ENCODE measurements at places on chromosomes 16 and 17.

GRCh38 chr17:18363101-18364049 lies at the start of gene SHMT1:
Gene SHMT1, minus strand, starts transcription at chr17:18363550. Its CDS starts 7,569 bp downstream, at chr17:18355981.
- peak; percentile 84 for DNase-seq

- DNase-seq: no peak
Measured at GRCh38 chr17:64124609-64125008, 5.3 kb downstream of the ERN1 start.

DNA sequence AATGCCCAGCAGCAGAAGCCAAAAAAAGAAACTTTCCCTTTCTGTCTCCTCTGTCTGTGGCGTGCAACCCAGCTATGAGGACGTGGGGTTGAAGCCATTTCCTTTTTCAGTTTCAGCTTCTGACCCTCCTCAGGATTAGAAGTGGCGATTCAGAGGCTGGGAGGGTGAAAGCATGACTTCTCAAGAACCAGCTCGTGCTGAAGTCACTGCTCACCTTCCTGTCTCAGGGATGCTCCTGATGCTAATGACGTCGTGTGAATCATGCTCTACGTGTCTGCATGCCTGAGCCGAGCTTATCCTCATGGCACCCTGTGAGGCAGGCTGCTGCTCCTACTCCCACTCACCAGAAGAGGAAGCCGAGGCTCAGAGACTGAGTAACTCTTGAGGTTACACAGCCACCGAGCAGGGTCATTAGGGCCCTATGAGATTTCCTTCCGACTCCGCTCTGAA lies 5.7 kb upstream of the LPO start:
- peak; percentile 90 for DNase-seq

DNA sequence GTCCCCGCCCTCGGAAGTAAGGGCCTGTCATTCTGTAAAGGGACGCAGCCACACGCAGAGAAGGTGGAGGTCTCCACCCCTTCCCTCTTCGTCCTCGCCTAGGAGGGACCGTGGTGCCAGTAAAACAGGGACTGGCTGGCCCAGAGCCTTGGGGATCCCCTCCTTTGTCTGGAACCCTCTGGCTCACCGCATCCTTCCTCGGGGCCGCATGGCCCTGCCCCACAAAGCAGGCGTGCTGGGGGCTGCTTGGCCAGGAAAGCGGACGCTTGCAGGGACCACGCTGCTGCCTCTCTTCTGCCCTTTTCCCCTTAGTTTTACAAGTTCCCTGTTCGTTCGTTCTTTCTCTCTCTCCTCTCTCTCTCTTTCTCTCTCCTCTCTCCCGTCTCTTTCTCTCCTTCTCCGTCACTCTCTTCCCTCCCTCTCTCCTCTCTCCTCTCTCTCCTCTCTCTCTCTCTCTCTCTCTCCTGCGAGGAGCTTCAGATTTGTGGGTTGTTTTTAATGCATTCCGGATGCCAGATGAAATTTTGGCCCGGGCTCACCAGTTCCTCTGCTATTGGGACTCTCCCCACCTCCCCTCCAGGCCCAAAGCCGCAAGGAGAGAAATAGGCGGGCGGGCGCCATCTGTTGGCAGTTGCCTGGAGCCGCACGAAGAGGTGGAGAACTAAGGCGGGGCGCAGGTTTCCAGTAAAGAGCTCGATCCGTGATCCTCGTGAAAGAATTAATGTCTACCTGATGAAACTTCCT lies 35.1 kb upstream of the CDRT4 start:
- DNase-seq: peak; percentile 97

GRCh38 chr17:73759324-73759723 lies 115.1 kb upstream of the SDK2 start:
- DNase-seq: no peak

DNA sequence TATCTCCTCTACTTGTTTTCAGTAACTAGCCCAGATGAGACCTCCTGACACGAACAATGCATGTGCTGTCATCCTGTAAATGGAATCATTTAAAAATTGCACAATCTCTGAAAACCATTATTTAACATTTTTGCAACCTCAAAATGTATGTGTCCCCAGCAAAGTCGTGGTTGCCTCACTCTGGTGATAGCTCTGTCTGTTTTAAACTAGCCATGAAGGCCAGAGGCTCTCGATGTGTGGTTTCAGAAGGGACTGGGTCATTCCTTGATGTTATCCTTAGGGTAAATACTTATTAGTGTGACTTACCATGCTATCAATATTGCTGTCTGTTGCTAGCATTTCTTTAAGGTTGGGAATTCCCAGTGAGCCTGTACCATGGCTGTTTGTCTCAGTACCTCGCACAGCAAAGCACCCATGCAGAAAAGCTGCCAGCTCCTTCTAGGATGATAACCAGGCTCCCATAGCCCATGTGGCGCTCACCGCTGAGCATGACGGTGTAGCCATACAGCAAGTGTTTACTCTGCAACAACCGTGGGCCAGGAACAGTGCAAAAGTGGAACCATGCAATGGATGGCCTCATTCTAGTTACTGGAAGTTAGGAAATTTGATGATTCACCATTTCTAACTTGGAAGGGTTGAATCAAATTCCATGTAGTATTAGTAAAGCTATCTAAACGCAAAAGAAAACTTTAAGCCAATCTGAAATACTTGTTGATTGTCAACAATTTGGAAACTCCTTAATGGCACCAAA lies 2.9 kb upstream of the PGS1 start:
- peak; percentile 96 for DNase-seq

- no peak for DNase-seq
Measured at GRCh38 chr16:26491962-26492361, 574.8 kb upstream of the C16orf82 start.

- DNase-seq: no peak
Measured at GRCh38 chr17:28291780-28292330, 27.1 kb upstream of the TMEM97 start.

DNA sequence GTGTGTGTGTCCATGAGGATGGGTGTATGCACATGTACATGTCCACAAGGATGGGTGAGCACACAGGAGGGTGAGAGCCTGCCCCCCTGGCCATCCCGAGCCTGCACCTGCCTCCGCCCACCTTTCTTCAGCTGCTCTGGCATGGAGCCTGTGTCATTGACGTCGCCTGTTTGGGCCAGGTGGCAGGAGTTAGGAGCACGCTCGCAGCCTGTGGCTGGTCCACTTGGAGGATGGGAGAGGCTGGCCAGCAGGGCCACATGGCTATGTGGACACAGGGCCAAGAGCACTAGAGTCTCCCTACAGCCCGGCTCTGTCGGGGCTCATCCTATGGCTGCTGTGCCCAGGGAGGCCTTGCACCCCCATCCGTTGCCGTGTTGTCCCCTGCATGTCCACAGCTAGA lies 21.4 kb downstream of the BAHCC1 start:
- no peak for DNase-seq

All from fibroblast of skin of right quadriceps (primary cell).